Neuronal stem cell (in vitro differentiated cells): ENCODE measurements at places on chromosomes 5 and 9.

DNA sequence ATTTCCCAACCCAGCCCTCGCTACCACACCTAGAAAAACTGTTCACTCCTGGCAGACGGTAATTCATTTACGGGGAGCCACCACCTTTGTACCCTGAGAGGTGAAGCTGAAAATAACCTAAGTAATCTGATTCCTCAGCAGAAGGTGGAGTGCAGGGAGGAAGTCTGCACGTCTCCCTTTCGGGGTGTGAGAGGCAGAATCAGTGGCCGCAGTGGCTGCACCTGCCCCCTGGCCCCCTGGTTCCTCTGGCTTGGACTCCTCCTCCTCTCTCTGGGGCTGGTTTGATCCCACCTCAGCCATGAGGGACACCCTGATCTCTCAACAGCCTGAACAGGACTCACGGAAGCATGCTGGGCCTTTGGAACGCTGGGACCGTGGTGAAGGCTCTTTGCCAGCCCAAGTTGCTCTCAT, 10.5 kb downstream of the TMEM174 start:
- no peak for DNase-seq

DNA sequence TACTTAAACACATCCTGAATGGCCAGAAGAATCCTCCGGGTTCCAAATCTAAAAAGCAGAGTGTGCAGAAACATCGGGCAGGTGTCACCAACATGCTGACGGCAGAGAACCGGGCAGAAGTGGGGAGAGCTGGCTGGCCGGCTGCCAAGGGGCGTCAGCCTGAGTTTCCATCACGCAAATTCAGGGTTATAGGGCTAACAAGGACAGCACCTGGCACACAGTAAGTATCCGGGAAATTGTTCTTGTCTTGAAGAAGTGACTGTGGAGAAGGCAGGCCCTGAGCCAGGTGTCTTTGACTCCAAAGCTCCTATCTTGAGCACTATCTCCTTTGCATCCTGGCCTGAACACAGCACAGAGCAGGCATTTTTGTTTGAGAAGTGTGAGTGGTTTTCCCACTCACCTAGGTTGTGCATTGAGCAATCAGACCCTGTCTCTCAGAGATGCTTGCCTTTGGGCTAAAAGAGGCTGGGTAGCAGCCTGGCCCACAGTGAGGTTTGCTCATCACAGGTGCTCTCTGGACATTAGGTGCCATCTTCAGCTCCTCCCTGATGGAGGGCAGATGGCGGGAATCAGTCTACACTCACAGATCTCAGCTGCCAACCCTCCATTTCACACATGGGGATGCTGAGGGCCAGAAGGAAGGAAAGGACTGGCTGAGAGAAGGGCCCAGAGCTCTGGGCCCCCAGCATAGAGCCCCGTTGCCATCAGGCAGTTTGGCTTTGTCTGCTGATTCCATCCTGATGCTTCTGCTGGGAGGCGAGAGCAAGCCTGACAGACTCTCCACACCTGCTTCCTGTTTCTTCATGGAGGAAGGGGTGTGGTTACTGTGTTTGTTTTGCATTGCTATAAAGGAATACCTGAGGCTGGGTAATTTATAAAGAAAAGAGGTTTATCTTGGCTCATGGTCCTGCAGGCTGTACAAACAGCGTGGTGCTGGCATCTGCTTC, 52.8 kb downstream of the WHRN start:
- DNase-seq, result no peak

DNA sequence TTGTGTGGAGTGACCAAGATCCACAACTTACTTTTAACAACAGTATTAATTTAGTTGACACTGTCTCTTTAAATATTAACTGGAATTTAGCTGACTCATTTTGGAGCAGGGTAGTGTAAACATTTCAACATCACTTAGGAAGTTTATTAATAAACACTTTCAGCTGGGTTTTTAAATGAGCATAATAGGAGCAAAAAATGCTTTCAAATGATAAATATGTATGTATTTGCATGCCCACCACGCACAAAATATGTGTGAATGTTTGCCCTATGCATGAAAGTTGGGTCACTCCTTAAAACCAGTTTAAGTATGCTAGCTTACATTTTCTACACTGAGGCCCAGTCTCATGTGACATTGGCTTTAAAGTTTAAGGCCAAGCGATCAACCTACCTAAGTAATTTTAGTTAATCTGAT, 2.9 kb downstream of the ZFAND5 start:
- DNase-seq, result no peak

DNA sequence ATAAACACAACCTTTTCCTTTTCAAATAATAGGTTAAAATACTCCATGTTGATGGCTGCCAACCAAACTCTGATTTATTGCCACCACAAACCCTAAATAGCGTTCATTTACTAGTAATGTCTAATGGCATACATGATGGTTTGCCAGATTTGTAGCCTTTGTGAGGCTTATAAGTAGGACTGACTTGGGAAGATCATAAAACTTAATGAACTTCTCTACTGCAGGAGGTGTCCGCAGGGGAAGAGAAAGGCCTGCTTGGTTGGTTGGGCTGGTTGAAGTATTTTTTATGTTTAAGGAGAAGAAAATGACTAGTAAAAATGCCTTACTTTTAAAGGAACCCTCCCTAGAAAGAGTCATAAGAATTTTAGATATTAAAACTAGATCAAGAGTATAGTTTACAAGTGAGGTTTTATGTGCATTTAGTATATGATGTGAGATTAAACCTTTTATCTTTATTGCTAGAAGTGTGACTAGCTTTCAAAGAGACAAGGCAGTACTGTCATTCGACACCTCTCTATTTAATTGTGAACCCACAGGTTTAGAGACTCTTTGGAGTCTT, 5.0 kb downstream of the PBX3 start:
- DNase-seq, result no peak

DNA sequence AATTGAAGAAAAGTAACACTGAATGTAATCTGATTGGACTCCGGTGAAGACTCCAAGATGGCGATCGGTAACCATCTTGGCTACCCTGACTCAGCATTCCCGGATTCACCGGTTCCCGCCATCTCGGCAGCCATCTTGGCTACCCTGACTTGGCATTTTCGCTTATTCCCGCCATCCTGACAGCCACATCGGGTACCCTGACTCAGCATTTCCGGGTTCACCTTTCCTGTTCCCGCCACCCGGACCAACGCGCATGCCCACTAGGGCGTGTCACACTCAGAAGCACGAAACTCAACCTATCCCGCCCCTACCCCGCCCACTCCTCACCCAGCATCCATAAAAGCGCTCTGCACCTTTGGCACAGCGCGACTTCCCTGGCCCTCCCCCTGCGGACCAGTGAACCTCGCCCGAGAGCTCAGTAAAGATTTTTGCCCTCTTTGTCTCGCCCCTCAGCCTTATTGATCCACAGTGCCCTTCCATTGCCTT, 17.2 kb downstream of the SPTLC1 start:
- no peak for DNase-seq

- DNase-seq, result no peak
These were observed 656.3 kb upstream of the ZNF608 start for GRCh38 chr5:125402787-125403186.

DNA sequence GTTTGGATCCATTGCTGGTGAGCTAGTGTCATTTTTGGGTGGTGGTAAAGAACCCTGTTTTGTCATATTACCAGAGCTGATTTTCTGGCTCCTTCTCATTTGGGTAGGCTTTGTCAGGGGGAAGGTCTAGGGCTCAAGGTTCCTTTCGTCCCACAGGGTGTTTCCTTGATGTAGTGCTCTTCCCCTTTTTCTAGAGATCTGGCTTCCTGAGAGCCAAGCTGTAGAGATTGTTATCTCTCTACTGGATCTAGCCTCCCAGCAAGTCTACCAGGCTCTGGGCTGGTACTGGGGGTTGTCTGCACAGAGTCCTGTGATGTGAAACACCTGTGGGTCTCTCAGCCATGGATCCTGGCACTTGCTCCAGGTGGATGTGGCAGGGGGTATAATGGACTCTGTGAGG, 145.9 kb downstream of the HINT1 start:
- DNase-seq, result no peak

DNA sequence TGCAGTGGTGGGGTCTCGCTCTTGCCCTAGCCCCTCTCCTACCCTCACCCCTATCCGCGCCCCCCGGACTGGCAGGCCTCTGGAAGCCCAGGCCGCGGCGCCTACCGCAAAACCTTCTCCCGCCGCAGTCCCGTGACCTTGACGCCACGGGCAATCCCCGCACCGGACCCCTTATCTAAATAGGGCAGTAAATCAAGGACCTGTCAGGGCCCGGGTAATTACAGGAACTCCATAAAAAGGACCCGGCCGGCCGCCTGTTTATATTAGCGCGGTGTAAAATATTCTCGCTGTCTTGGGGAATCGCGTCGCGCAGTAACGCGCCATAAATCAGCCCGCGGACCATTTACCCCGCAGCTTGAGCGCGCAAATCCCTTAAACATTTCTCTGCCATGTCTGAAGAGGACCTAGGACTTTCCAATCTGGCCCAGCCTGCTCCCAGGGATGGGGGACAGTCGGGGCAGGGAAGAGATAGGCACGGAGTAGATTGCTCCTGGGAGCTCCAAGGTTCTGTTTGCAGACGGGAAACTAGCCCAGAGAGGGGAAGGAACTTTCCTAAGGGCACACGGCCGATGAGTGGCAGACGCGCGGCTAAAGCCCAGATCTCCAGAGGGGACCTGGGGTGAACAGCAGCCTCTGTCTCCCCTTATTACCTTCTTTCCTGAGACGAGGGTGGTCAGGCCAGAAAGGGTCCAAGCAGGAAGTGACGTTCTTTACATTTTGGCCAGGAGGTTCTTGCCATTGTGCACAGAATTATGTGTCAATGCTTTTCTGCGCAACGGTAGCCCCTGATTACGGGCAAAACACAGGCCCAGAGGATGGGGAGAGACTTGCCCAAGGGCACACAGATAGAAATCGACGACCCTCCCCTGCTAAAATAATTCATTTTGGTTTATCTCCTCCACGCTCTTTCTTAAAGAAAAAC, 4.8 kb upstream of the HAND1 start:
- no peak for DNase-seq

DNA sequence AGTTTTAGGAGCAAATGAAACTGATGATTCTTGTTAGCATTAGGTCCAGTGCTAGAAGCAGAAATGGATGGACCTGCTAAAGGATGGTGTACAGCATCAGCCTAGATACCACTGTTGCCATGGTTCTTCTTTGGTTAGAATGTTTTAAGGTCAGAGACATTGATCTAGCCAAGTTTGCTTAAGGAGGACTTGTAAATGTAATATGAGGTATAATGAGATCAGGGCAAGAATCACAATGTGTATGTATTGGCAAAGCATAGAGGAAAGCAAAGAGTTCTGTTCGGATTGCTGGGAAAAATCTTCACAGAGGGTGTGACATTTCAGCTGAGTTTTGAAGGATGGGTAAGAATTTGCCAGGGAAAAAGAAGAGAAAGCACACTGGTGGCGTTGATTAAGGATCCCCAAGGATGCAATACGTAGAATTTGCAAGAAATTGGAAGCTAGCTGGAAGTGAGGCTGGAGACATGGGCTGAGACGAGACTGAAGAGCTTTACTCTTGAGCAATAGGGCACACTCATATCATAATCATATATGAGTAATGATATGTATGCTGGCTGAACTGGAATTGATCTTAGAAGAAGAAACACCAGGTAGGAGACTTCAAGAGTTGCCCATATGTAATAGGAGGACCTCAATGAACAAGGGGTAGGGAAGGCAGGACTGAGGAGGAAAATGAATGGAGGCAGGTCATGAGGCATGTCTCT, 102.0 kb downstream of the ZNF462 start:
- DNase-seq, result no peak

- DNase-seq, result no peak
These were observed 61.1 kb downstream of the PSD2 start for GRCh38 chr5:139856714-139857113.

GRCh38 chr5:79459626-79460025, 54.3 kb downstream of the HOMER1 start:
- DNase-seq, result no peak

- no peak for DNase-seq
These were observed 46.8 kb upstream of the SLC1A1 start for GRCh38 chr9:4443439-4443838.

DNA sequence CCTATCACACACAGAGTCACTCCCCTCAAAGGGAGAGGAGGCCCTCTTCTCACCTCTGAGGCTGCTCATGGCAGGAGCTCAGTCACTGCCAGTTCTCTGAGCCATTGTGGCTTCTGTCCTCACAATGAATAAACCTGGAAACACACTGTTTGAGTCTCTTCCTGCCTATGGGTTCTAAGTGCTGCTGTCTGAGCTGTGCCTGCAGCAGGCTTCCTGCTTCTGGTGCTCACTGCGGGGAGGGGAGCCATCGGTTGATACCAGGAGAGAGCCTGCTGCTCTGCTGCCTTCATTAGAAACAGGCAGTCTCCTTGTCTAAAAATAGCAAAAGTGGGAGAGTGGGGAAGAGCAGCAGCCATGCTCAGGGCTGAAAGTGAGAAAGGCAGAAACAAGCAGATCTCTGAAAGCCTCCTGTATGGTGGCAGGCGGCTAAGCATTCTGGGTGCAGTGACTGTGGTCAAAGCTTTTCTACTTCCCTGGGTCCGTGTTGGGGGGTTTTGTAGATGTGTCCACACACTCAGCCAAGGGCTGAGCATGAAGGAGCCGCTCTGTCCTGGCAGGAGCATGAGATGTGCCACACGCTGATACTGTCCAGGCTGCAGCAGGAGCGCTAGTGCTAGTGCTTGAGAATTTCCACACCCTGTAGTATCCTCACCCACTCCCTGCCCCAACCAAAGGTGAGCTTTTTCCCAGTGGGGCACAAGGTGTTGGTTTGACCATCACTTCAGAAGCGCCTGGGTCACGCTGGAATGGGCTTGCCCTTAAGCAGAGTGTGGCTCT, 34.2 kb downstream of the PRKACG start:
- DNase-seq, result no peak

DNA sequence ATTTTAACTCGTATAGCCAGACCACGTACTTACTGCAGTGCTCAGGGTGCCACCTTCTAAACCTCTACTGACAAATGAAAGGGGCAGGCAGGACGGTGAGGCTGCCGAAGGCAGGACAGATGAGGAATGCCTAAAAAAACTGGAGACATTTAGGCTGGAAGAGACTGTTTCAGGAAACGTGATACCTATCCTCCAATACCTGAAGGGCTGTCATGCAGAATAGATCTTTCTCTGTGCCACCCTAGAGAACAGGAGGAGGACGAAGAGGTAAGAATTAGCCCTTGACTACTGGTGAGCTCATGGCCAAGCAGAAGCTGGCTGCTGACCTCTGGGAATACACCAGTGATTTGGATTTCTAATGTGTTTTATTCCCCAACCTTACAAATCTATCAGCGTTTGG, 139.4 kb downstream of the EFNA5 start:
- DNase-seq, result no peak

DNA sequence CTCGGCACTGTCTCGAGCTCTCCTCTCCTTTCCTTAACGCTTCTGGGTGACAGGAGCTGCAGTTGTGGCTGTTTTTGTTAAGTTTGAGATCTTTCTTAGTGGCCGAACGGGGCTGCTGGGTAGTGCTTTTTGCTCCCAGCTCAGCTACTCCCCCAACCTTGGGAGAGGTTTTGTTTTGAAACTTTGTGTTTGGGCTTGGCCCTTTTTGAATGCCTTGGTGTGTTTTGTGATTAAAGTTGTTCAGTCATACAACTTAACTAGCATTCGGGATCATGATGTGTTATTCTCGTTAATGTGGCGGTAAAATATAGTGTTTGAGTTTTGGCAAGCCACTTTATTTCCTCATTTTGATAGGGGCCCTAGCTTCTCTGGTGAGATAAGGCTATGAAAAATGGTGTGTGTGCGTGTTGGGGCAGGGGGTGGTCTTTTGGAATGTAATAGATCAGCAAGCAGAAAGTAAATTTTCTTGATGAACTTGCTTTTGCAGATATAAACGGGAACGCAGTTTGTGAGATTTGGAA, 1.1 kb downstream of the KDM3B start:
- no peak for DNase-seq
